ENCODE measurements at places on chromosomes 5 and 9.

GRCh38 chr9:6712041-6712440 is 45.7 kb upstream of the KDM4C start:
- no peak for DNase-seq

GRCh38 chr5:177130211-177131018 is 3.2 kb upstream of the NSD1 start:
- no peak for DNase-seq

DNA sequence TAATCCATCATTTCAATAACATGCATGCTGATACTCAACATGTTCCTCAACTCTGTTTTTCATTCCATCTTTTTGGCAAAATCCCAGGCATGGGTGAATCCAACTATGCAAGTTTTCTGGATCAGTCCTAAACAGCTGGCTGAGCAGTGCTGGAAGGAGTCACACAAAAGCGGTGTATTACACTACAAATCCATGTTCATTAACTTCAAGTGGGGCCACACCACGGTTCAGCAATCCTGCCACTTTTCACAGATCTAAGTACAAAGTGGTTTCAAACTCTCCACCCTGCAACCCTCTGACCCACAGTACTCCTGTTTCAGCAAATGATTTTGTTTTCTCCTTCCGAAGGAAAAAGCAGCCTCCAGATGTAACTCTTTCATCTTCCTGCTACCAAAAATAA is 222.5 kb downstream of the EPB41L4A start:
- no peak for DNase-seq

DNA sequence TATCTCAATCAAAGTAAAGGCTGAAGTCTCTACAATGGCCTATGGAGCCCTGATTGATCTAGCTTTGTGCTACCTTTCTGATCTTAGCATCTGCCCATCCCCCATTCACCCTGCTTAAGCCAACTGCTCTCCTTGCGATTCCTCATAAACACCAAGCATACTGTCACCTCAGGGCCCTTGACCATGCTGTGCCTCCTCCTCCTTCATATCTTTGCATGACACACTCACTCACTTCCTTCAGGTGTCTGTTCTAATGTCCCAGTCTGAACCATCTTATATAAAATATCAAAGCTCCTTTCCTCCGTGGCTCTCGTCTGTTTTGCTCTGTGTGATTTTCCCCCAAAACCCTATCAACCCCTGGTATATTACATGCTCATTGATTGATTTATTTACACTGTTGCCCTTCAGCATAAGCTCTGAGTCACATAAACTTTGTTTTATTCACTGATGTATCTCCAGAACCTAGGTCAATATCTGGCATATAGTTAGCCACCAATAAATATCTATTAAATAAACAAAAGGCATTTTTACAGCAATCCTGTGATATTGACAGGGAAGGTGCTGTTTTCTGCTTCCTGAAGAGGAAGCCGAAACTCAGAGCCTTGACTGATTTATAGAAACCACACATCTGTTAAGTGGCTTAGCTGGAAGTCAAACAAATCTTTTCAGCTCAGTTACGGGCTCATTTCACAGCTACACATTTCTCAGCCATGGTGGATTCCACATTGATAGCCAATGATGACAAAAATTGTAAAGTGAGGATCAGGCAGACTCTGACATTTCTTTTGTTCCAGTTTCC is 103.6 kb downstream of the BOD1 start:
- no peak for DNase-seq

DNA sequence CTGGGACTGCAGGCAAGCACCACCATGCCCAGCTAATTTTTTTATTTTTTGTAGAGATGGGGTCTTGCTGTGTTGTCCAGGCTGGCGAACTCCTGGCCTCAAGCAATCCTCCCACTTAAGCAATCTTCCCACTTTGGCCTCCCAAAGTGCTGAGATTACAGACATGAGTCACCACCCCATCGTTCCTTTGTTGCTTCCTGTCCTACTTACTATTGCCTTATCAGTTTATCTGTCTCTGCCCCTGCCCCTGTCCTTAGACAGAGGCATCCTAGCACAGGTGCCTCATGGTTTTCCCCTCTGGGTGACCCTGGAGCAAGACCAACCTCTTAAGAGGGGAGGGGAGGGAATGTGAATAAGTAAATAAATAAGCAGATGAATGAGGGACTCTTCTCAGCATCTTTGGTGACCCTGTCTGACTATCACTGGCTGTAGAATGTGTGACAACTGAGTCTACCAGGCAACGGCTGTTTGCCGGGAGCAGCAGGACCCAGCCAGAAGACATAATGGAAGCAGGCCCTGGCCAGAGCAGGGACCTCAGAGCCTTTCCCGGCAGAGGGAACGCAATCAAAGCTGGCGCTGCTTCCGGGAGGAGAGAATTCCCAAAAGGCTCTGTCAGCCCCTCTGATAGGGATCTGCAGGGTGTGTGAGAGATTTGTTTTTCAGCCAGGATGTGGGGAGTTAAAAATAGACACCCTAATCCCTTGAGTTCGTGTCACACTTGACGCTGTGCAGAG is 43.8 kb upstream of the DAB2IP start:
- DNase-seq = no peak

GRCh38 chr9:13424204-13424603 is 144.7 kb upstream of the MPDZ start:
- no peak for DNase-seq

DNA sequence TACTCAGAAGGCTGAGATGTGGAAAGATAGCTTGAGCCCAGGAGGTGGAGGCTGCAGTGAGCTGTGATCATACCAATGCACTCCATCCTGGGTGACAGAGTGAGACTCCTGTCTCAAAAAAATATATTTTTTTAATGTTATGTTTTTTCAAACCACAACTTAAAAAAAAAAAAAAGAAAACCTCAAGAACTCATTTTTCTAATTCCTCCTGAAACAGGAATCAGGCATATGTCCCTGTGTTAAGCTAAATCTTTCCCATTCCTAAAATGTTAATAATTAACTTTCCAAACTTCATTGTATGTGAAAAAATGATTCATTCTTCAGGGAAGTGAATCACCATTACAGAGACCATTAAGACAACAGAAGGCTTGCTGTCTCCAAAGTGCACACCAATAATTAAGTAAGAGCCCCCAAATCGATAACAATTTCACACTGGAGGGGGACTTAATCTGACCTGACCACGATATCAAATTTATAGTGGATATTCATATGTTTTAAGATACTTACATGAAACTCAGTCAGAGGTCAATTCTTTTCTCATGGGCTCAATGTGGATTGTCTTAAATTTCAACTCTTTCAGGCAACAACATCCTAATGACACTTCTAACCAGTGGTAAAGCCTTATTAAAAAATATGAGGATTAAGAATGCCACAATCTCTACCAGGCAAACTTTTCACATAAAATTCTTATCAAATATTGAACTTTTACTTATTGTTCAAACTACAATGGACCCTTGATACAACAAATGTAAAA is 5.2 kb downstream of the CEMIP2 start:
- DNase-seq = no peak

DNA sequence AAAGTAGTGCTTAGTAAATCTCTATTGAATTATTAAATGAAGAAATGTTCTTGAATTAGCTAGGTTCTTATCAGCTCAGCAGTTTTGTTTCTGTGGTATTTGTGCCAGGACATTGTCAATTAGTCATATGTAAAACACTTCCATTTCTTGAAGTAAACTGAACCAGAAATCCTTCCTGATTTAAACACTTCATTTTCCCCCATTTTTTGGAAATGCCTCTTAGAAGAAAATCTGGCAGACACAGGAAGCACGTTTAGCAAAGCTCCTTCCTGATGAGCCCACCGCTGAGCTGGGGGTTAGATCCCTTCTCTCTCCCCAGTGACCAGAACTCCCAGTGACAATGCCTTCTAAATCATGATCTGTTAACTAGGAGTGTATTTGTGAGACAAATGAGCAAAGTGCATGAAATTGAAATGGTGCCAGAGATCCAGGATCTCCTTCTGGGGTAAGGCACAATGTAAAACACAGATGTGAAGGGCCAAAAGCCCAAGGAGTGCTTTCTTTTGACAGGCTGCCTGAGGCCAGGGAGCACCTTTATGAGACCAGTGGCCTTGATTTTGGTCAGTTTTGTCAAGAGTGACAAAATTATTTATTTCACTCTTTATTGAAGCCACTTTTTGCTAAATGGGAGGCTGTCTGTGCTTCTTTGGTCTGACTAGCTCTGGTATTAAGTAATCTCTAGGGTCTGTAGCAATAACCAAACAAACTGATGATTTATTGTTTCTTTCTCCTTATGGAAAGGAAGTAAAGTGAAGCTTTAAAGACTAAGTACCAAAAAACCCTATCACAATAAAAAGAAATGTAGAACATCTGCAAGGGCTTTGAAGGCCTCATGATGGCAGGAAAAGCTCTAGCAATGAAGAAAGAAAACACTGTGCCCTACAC is 25.5 kb upstream of the RUSC2 start:
- no peak for DNase-seq

- DNase-seq = no peak
Observed at GRCh38 chr9:82037126-82037525, 48.6 kb downstream of the SPATA31D1 start.

- DNase-seq = no peak
Observed at GRCh38 chr5:138246334-138246733, 28.1 kb downstream of the GFRA3 start.

- no peak for DNase-seq
Observed at GRCh38 chr5:178515776-178516503, 74.3 kb downstream of the COL23A1 start.

GRCh38 chr5:105033637-105034400 is 1471.2 kb upstream of the NUDT12 start:
- DNase-seq = no peak

GRCh38 chr5:127976991-127977717 is 106.4 kb upstream of the SLC12A2 start:
- DNase-seq = no peak

DNA sequence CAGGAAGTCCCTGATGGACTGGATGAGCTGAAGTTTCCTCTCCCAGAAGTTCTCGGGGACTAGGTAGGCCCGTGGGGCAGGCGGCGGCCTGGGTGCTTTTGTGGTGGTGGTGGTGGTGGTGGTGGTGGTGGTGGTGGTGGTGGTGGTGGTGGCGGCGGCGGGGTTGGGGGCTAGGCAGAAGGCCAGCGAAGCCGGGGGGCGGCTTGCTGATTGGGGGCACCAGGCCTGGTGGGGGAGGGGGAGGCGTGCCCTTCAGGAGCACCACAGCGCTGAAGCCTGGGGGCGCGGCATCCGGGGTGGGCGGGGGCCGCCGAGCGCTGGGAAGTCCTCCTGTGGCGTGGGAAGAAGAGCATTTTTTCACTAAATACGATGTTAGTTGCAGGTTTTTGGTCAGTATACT is 26.9 kb downstream of the SPATA31C1 start:
- DNase-seq = no peak

- no peak for DNase-seq
Observed at GRCh38 chr5:36644727-36645126, 38.3 kb downstream of the SLC1A3 start.

DNA sequence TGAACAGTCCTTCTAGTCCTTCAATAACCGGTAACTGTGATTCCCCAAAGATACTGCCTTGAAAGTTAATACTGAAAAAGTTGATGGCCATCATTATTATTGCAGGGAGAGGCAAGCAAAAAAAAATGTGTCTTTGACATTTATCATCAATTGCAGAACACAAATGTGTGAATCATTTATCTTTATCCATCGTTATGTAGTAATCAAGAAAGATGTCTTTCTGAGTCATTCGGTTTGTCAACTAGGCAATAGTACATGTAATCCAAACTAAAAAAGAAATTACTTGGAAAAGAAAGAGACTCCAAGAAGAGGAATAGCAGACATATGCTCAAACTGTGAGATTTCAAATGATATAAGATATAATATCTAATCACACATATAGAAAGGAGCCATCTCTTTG is 473.0 kb downstream of the CETN3 start:
- DNase-seq = no peak

DNA sequence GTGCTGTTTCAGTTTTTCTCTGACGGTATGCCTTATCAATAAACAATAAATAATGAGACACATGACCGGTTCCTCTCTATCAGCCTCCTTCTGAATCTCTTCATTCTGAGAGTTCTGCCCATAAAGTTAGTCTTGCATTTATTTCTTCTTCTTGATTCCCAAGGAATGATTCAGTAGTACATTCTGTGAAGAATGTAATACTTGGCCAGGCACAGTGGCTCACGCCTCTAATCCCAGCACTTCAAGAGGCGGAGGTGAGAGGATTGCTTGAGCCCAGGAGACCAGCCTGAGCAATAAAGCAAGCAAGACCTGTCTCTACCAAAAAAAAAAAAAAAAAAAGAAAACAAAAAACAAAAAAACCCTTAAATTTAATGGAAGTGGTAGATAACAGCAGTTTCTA is 53.9 kb downstream of the PAM start:
- DNase-seq = no peak

- no peak for DNase-seq
Observed at GRCh38 chr5:94544031-94544650, 74.3 kb downstream of the KIAA0825 start.

DNA sequence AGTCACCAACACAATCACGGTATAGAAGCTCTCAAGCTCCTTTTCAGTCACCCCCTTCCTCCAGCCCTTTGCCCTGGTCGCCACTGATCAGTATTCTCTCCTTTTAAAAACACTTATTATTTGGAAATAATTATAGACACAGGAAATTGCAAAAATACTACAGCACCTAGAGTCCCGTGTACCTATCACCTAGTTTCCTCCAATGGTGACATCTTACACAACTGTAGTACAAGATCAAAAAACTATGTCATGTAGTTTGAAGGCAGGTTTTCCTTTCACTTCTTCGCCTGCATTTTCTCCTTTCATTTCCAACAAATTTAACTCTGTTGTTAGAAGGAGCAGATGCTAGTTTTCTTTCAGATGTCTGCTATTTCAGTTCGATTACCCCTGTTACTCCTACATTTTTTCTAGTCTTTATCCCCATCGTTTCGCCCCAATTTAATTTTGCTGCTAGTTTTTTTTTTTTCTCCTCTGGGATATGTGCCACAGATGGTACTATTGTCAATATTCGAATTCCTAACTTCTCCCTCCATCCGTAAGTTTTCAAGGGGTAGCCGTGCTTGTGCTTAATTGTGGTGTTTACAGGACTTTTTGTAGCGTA is 612 bp upstream of the ATG10 start:
- DNase-seq = no peak

GRCh38 chr9:131651599-131651998 is 88.3 kb downstream of the RAPGEF1 start:
- no peak for DNase-seq

DNA sequence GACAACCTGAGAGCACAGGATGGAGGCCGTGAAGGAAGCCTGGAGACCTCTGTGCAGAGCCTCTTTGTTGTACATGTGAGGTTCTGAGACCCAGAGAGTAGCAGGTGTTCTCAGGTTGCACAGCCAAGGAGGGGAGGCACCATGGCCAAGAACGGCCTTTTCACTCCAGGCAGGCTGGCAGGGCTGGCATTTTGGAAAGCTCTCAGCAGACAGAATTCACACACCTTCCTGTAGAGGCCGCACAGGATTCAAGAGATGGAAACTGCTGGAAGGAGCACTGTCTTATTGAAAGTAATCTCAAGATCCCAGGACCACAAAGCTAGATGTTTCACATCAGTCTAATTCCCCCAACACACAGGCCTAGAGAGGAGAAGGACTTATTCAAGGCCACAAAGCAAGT is 52.8 kb upstream of the XPA start:
- no peak for DNase-seq

- DNase-seq = no peak
Observed at GRCh38 chr9:69820955-69821788, 555 bp downstream of the CFAP95 start.

Measured in C1 segment of cervical spinal cord (tissue), 14 donors.